ENCODE measurements at places on chromosomes 2 and 18.

DNA sequence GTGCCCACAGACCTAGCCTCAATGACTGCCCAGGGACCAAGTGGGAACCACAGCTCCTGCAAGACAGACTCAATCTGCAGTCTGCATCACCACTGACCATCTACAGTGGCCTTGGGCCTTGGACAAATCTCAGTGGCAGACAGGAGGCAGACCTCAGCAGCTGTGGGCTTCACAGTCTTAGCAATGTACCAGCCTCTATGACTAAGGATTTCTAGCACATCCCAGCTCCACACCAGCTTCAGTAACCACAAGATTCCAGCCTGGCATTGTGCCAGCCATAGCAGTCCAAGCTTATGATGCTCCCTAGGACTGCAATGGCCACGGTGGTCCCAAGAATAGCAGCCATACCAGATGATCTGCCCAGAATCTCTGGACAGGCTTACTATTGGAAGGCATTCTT, 19.6 kb upstream of the WDR75 start:
- DNase-seq: no peak

DNA sequence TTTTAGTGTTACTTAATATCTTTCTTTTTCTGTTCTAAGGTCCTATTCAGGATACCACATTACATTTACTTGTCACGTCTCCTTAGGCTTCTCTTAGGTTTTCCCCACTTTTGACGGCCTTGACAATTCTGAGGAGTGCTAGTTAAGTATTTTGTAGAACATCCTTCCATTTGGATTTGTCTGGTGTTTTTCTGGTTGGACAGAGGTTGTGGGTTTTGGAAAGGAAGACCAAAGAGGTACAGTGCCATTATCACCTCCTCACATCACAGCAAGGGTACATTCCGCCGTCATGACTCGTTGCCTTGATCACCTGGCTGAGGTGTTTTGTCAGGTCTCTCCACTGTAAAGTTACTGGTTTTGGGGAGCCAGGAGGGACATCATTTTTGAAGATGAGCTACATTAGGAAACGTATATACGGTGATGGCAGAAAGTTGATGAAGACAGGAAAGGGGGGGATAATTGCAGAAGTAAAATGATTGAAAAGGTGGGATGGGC, 88.4 kb upstream of the TMEM247 start:
- DNase-seq: no peak

- no peak for DNase-seq
Measured at GRCh38 chr2:69733342-69734034, 8.4 kb upstream of the ANXA4 start.

GRCh38 chr2:149363958-149364357, 33.6 kb downstream of the LYPD6 start:
- no peak for DNase-seq

DNA sequence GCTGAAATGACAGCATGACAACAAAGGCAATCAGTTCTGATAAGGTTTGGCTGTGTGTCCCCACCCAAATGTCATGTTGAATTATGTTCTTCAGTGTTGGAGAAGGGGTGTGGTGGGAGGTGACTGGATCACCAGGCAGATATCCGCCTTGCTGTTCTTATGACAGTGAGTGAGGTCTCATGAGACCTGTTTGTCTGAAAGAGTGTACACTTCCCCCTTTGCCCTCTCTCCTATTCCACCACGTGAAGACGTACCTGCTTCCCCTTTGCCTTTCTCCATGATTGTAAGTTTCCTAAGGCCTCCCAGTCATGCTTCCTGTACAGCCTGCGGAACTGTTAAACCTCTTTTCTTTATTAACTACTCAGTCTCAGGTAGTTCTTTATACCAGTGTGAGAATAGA, 553.0 kb downstream of the DCDC2C start:
- DNase-seq: no peak

DNA sequence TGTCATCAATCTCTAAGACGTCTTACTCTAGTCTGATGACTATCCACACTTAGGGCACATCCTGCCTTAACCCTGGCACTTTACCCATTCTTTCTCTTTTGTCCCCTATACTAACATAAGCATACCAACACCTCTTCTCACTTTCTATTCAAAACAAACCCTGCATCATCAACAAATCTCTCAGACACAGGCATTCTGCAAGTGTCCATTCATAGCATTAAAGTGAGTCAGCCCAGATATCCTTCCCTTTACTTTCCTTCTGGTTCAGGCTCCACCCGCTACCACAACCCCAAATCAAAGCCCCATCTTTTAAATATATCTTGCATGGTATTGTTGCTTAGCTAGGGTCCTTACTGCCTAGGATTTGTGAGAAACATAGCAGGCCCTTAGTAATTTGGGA, 3.8 kb downstream of the GRB14 start:
- DNase-seq: no peak
